HEK293T (cell line): ENCODE measurements at places on chromosomes 7 and 10.
A peak's percentile ranks its signal among the peaks of the same experiment; 100 is the strongest.

DNA sequence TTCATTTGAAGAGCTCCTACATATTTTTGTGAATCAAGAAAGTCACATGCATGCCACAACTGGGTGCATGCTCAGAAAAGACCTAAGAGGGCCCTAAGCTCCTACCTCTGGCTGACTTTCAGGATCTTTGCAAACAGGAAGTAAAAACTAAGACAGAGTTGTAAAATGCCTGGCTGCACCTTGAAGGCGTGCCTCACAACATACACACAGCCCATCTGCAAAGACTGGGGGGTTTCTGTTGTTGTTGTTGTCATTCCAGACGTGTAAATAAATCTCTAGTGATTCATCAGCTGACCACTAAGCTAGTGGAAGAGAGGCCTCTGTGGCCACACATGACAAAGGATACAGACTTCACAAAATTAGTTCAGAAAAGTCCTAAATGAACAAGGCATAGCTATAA is 31.8 kb downstream of the SMURF1 start:
- DNase-seq, result no peak

DNA sequence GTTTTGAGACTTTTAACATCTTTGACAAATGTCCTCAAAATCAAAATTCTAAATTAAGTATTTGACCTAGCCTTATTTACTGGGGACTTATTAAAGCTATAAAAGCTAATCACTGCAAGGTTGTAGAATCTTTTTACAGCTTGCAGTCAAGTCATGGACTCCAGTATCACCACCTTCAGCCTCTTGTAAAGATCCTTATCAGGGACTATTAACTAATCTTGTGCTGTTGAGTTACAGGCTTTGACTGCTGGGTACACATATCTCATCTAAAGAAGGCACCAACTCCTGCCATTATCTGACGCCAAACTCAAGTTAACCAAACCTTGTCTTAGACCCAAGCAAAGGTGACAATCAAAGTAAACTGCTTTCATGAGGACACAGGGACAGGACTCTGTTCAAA is 621.0 kb upstream of the IGFBP3 start:
- no peak for DNase-seq

GRCh38 chr10:3976718-3977117 is 191.7 kb upstream of the KLF6 start:
- no peak for DNase-seq

- peak; percentile 44 for DNase-seq
Observed at GRCh38 chr10:63633677-63634487, 112.7 kb downstream of the REEP3 start.

GRCh38 chr10:49632406-49633317 is 18.8 kb downstream of the CHAT start:
- DNase-seq, result no peak

- DNase-seq, result no peak
Observed at GRCh38 chr7:148083448-148083847, 507.1 kb upstream of the C7orf33 start.

DNA sequence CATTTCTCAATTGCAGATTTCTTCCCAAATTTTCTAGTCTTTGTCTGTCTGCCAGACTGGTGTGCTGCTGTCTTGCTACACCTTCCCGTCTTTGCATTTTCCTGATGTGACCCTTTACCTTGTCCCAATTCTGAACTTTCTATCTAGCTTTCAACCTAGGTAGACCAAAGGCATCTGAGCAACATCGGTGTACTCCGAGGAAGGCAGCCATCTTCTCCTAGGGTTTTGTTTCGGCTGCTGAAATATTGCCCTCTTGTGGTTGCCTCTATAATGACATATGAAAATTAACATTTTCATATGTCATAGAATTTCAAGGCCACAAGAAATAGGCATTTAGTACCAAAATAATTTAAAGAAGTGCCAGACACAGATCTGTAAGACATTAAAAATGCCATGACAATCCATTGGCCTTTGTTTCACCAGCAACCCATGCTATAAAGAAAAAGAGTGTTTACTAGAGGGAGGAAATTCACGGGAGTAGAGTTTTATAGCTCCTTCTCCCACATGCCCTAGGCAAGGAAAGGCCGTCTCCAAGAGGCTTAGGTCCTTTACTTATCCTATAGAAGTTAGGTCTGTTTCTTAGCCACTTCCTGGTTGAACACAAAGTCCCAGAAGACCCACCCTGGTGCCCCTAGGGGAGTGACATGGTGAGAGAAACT is 23.4 kb downstream of the OR9A2 start:
- peak; percentile 61 for DNase-seq

- DNase-seq, result no peak
Observed at GRCh38 chr10:15735763-15736162, 16.0 kb upstream of the ITGA8 start.

DNA sequence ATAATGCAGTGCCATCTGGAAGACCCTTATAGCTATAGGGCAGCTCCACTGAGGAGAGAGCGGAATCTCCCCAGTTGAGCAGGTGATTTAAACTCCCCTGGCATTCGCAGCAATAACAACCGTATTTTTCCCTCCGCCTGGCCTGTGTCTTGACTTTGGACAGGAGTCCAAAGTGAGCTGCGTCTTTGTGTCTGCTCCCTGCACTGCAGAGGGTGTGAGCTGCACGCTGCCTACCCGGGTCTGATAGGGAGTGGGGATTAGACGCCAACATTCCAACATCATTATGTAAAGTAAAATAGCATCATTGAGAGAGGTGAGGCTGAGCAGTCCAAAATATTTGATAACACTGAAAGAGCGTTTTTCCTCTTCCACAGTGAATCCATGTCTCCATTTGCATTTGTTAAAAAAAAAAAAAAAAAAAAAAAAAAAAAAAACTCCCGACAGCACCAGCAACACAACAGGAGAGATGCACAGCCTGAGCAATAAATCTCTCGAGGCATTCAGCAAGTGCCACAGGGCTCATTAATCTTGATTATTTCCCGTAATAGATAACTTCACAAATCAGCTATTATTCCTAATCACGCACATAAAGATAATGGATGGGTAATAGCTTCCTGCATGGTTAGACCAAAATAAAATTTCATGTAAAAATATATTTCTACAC is 68.6 kb downstream of the CELF2 start:
- DNase-seq, result no peak

GRCh38 chr7:17769918-17770317 is 170.4 kb downstream of the SNX13 start:
- DNase-seq, result peak; percentile 53

GRCh38 chr10:686155-686931 is 3.1 kb downstream of the DIP2C start:
- DNase-seq, result no peak

DNA sequence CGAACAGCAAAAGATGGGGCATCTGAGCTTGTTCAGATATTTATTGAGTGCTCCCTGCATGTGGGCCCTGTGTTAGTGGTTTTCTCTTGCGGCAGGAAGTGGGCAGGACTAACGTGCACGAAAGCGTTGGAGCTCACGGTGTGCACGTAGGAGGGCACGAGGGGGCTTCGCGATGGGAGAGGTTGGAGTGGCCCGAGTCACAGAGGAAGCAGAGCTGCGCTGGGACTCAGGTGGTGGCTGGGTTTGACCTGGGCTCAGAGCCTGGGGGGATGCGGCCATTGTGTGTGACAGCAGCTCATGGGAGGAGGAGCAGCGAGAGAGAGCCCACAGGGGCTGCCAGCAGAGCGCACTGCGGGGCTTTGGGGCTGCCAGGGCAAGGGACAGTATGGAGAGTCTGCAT is 7.7 kb downstream of the ZSCAN25 start:
- DNase-seq, result no peak

DNA sequence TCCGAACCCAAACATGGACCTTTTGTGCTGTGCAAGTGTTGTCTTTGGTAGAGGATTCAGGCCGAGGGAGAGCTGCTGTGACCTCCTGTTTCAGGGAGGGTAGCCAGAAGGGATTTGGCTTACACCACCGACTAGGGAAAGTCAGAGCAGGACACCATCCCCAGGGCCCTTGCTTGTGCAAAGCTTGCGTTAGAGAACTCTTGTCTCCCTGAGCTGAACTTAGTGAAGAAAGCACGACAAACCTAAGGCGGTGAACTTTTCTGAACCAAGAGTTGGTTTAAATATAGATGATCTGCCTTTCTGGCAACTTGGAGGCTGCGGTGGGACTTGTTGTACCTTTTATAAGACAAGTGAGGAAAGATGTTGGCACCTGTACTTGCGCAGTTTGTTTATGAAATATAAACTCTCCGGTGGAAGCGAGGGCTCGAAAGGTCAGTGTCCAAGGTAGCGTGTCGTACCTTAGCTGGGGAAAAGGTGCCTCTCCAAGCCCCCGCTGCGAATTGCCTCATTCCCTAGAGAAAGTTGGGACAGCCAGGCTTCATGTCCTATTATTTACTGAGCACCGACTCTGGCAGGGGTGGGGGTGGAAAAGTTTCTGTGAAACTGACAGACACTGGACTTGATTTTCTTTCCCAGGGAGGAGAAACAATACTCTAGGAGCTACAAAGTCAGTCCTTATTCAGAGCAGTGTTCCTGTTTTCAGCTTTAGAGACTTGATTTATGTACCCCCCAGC is 31.6 kb downstream of the WBP1L start:
- DNase-seq, result no peak

- no peak for DNase-seq
Observed at GRCh38 chr10:47044741-47045140, 133.5 kb downstream of the PTPN20 start.

DNA sequence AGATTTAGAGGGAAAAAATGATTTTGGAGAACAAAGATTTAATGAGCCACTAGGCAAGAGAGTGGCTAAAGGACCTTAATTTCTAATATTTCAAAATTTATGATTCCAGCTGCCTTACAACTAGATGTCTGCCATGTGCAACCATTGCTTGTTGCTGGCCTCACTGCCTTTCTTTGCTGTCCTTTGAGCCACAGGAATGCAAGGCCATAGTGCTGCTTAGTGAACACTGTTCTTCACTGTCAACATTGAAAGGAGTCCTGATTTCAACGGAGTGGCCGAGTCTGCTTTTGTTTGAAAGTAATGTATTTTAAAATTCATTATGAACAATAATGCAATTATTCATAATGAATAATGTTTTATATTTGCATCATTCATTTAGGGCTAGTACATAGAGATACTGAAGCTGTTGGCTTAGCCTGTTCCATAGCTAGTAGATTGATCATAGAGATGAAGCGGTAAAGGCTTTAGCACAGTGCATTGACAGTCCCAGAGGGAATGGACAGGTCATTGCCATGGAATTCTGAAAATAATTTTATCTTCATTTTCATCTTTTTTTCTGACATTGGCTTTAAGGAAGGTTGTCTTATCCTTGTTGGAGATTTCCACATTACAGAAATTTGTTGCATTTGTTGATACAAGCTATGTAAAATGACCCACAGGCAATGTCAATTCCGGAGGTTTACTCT is 544.1 kb downstream of the AUTS2 start:
- no peak for DNase-seq
